H7 (cell line): ENCODE measurements at places on chromosomes 5 and 9.

GRCh38 chr5:112165399-112165798, 253.7 kb downstream of the EPB41L4A start:
- DNase-seq, result no peak

GRCh38 chr5:91296674-91297143, 86.4 kb downstream of the ARRDC3 start:
- DNase-seq, result no peak

DNA sequence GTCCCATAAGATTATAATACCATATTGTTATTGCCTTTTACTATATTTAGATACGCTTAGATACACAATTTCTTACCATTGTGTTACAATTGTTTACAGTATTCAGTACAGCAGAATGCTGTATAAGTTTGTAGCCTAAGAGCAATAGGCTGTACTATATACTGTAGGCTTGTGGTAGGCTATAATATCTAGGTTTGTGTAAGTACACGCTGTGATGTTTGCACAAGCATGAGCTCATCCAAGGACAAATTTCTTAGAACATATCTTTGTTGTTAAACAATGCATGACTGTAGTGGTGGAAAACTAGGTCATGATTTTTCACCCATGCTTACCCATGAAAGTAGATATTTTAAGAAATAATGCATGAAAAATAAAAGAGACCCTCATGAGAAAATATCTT, 509.4 kb upstream of the CDH18 start:
- no peak for DNase-seq

GRCh38 chr9:130137641-130138081, 34.5 kb upstream of the NCS1 start:
- peak; percentile 16 for DNase-seq

DNA sequence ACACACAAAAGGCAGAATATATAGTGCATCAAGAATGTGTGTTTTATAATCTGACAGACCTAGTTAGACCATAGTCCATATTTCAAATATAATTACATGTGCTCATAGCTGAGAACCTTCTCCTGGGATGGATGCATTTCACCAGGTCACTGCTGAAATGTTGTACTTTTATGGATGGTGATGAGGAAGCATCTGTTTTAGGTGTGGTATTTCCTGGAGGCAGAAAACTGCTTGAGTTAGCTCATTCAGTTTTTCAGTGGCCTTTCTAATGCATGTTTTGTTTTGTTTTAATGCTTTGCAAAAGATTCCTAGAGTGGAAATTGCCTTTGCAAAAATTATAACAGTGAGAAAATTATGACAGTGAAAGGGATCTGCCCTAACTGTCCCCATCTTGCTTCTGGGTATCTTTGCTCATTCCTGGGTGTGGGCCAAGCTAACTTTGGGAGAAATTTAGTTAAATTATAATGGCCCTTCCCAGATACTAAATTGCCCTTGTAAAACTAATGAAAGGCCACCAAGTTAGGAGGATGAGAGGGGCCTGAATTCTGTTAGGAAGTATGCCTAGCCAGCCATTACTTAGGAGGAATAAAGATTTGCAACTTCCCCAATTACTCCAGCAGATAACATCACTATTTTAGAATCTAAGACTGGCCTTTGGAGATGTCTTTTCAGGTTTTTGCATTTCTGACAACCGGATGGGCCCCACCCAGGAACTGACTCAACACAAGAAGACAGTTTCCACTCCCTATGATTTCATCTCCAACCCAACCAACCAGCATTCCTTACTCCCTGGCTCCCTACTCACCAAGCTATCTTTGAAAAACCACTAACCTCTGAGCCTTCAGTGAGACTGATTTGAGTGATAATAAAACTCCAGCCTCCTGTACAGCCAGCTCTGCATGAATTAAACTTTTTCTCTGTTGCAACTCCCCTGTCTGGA, 7.0 kb upstream of the IL12B start:
- no peak for DNase-seq

- no peak for DNase-seq
These were observed 16.8 kb upstream of the SGCD start for GRCh38 chr5:156310115-156310514.

DNA sequence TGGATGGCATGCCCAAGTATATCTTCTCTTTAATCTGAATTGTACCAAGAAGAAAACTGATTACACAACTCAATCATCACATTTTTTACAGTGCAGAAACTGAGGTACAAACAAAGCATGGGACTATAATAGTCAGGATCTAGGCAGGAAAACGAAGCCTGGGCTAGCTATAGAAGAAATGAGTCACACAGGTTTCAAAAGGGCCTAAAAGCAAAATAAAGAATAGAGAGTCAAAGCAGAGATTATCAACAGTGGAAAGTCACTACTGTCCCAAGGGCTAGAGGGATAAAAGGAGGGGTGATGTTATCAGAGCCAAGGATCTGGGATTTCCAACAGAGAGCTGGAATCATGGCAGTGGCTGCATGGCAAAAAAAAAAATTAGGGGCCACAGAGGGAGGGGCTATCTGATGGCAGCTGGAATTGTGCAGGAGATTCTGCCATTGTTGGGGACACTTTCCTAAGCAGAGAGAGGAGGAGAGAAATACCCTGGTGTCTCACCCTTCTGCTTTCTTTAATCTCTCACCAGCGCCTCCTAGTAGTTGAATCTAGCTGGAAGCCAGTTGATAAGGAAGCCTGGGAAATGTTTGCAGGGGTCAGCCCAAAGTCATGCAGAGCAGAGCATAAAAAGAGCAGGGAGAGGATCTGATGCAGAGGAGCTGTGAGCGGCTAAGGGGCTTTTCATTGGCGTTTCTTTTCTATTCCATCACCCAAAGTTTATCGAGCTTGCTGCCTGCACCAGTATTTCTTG, 343.2 kb downstream of the ACTL7B start:
- peak; percentile 25 for DNase-seq

DNA sequence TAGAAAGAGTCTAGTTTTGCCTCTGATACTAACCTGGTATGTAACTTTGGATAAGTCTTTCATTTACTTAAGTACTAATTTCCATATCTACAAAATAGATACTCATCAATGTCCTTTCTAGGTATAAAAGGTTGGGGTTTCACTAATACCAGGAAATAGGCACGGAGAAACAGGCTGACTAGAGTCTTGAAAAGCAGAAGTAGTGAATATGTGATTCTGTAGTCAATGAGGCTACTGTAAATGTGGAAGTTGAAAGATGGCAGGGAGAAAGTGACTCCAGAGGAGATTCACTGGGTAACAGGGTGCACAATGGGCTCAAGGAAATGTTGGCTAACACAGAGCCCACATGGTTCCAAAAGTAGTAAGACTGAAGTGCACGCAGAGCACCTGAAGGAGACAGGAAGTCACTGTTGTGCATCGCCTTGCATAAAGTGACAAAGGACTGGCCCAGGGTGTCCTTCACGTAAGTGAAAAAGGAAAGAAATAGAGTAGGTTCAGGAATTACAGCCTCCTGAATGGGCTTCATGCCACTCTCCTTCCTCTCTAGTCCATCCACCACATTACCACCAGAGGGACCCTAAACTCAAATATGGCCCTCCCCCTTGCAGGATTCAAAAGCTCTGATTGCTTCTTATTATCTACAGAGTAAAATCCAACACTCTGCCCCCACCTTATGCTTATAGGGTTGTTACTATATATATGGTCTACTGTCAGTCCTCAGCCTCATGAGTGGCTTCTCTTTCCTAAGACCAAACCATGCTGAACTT, 288.0 kb upstream of the SMARCA2 start:
- peak; percentile 35 for DNase-seq

DNA sequence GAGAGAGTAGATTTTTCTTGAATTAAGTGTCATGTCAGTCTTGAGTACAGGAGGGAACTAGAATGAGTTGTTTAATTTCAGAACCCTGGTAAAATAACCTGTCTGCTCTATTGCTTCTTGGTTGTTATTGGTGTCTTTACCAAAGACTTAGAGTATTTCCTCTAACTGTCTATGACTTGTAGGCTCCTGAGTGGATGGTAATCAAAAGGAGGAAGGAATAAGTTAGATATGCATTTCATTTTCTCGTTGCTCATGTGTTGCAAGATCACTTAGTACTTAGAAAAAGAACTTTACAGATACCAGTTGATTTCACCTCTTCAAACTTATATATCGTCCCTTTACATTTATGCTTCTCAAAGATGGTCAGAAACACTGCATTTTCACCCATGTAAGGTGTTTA, 31.1 kb downstream of the UHRF2 start:
- no peak for DNase-seq

- DNase-seq, result no peak
These were observed 112.0 kb upstream of the PITX1 start for GRCh38 chr5:135145985-135146384.

- DNase-seq, result no peak
These were observed 130.9 kb downstream of the PAPPA start for GRCh38 chr9:116284518-116284917.

DNA sequence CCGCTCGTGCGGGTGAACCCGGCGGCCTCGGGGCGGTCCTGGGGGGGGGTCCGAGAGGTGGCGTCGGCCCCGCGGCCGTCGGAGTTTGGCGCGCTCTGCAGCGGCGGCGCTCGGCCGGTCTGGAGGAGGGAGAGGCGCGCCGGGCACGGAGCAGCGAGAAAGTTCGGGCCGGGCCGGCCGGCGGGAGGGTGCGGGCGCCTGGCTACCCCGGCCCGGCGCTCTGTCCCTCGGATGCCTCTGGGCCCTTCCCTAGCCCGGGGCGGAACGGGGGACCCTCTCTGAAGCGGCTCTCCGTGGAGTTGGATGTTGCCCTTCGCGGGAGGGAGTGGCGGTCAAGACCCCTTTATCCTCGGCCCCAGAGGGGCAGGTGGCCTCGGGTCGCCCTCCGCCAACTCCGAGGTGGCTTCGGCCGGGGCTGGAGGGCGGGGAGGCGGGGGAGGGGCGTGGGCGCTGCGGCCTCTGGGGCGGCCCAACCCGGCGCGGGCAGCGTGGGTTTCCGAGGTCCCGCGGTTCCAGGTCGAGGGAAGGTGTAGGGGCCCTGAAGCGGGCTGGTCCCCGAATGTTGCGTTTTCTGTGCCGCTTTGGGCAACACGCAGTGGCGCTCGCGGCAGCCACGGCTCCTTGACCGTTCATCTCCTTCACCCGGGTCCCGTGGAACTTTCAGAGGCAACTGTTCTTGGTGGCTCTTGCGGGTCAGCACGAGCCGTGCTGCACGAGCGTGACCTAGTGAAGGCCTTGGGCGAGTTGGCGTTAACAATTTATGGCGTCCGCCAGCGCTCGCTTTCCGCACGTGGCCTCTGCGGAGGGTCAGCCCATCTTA, 290.5 kb downstream of the DOCK8 start:
- DNase-seq, result peak; percentile 81

DNA sequence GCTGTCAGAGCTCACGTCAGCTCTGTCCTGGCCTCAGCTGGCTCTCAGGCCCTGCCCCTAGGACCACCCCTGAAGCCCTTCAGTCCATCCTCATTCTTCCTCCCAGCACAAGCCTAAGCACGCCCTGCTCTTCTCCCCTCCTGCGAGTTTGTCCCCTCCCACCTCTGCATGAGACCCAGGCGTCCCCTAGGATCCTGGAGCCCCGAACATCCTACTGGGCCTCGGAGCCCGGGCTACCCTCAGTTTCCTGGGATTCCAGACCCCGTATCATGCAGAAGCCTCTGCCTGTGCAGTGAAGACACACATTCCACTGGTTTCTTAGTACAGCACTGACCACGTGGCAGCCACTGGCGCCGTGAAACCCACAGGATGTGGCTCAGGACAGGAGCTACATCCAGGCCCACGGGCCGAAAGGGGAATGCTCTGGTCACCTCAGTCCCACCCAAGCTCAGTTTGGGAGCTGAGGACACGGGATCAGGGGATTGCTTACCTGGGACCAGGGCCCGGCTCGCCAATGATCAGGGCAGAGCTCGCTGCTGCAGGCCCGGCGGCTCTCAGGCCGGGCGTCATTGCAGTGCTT, 64.2 kb downstream of the ZNF354C start:
- DNase-seq, result no peak
